WTC11 (cell line): ENCODE measurements at places on chromosomes 4 and X. TPM values are rescaled to one million over a fixed set of nuclear protein-coding genes. Genes with fewer than 3 reads are reported as not detected.

The NRK gene
- total RNA-seq, result 3.1 to 5.7 TPM (median 4.9 TPM) in 3 replicates

The NR0B1 gene
- 0.09 to 0.20 TPM in 2 of 3 replicates, not detected in the other for total RNA-seq

The ATP2B3 gene
- 0.28 to 0.32 TPM (median 0.30 TPM) in 3 replicates for total RNA-seq

The MTMR8 gene
- 3.8 to 7.1 TPM (median 6.1 TPM) in 3 replicates for total RNA-seq

The TMEM47 gene
- 14.9 to 24.4 TPM (median 15.7 TPM) in 3 replicates for total RNA-seq

The STPG2 gene
- 0.17 to 0.39 TPM (median 0.18 TPM) in 3 replicates for total RNA-seq

The OPRPN gene
- total RNA-seq, result not detected in 3 replicates

The MAGEC1 gene
- total RNA-seq, result 0.07 TPM in 1 of 3 replicates, not detected in the others

The BMX gene
- total RNA-seq, result not detected in 3 replicates

The ADGRG4 gene
- not detected in 3 replicates for total RNA-seq

The TLR7 gene
- total RNA-seq, result 0.07 TPM in 1 of 3 replicates, not detected in the others

The CXCL1 gene
- total RNA-seq, result 0.85 to 1.4 TPM (median 1.4 TPM) in 3 replicates

The NEIL3 gene
- total RNA-seq, result 9.9 to 13.5 TPM (median 12.0 TPM) in 3 replicates

The AFP gene
- 1.1 to 1.8 TPM (median 1.8 TPM) in 3 replicates for total RNA-seq

The FABP2 gene
- total RNA-seq, result not detected in 3 replicates

The MND1 gene
- 35.9 to 36.7 TPM (median 36.0 TPM) in 3 replicates for total RNA-seq

The GAGE13 gene
- 0.39 TPM in 1 of 3 replicates, not detected in the others for total RNA-seq

The PAGE1 gene
- not detected in 3 replicates for total RNA-seq

The ADH4 gene
- 0.11 to 0.18 TPM (median 0.16 TPM) in 3 replicates for total RNA-seq

The RNF212 gene
- total RNA-seq, result 1.0 to 2.9 TPM (median 2.7 TPM) in 3 replicates

The UGT2B17 gene
- total RNA-seq, result 0.14 to 0.18 TPM in 2 of 3 replicates, not detected in the other

The DMP1 gene
- 0.11 TPM in 1 of 3 replicates, not detected in the others for total RNA-seq
